ENCODE measurements at places on chromosomes 1 and 21.

- no peak for DNase-seq
Measured at GRCh38 chr1:6959491-6959890, 174.2 kb downstream of the CAMTA1 start.

DNA sequence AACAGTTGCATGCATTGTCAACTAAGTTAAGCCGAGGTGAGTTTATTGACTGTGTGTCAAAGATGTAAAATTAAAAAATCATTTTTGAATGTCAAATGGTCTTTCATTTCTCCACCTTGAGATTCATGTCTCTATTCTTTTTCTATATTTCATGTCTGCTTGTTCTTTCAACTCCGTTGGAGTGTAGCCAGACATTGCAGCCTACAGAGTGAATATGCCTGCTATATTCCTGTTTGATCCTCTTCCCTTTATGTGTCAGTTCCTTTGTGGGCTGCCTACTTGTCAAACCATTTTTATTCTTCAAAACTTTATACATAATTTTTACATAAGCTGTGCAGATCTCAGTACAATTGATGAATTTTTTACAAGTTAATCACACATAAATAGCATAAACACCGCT, 1325.8 kb upstream of the PRMT6 start:
- DNase-seq, result no peak

DNA sequence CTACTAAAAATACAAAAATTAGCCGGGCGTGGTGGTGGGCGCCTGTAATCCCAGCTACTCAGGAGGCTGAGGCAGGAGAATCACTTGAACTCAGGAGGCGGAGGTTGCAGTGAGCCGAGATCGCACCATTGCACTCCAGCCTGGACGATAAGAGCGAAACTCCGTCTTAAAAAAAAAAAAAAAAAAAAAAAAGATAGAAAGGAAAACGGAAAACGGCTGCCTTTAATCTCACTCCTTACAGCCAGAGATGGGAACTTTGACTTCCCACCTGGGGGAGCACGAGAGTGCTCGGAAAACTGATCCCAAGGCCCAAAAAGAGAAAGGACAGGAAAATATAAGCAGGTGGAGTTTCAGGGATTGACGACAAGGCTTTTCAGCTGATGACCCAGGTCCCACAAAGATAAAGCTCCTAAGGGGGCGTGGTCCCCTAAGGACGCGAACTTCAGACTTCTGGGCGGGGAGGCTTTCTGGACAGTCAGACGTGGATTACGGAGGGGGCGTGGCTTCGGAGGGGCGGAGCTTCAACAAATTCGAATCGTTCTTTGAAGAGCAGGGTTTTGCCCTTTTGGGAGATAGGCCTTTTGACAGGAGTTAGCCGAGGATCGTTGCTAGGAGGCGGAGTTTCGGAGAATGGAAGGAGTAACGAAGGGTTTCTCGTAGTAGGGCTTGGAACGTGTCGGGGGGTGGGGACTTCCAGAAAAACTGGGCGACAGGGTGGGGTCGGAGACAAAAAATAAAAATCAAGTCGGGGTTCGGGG, 958 bp upstream of the CKS1B start:
- peak; percentile 85 for DNase-seq

DNA sequence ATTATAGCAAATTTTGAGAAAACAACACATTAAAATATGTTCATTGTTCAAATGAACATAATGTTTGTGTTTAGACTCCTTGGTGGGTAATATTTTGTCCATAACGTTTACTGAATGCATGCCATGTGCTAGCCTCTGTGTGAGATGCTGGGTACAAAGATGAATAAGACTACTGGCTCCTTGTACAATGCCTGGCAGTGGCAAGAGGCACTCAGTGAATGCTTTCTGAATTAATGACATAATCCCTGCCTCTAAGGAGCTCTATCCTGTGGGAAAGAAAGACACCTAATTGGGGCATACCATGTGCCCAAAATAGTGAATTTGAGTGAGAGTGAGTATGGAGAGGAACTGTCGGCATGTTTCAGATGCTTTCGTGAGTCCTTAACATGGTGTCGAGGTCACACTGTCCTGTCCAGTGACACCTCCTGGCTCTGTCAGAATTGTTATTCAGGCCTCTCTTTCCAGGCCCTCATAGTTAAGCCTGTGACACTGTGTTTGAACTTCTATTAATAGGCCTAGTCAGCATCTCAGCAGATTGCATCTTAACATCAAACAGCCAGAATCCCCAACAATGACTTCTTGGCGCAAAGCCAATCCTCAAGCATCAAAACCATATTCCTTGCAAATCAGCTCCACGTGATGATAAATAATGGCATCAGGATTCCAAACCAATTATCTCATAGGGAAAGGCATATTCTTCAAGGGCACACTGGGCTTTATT, 32.8 kb upstream of the S1PR1 start:
- DNase-seq, result no peak

DNA sequence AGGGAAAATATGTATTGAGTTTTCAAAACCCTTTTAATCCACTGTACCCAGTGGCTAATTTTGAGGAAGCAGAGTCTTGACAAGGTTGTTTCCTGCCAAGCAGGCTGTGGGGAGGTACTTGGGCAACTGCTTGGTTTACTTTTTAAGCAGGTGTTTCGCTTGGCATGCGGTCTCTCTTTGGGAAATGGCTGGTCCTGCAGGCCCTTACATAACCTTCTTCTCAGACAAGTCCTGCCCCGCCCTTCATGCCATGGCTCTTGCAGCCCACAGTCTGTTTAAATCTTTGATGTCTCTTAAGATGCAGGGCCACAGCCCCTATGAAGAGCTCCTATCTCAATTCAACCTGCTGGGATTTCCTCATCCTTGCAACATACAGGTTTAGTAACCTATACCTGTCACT, 36.0 kb upstream of the ABCD3 start:
- DNase-seq, result peak; percentile 7

DNA sequence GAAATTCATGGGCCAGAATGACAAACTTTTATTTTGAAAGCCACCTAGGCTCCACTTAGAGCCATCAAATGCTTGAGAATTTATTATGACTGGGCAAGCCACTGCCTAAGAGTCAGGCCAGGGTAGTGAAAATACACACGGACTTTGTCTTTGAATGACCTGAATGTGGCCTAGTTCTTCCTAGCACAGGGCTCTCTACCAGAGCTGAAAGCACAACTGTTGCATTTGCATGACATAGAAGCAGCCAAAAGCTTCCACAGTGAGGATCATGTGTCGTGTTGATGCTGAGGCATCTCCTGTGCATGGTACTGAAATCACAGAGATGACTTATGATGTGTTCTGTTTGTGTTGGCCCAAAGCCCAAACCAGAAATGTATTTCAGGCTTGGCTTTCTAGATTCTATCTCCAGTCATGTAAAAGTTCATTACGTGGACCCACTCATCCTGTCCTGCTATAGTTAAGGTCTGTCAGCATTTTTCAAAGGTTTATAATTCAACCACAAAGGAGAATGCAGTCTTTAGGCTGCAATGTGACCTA, 164.0 kb upstream of the UBE2U start:
- DNase-seq, result no peak

DNA sequence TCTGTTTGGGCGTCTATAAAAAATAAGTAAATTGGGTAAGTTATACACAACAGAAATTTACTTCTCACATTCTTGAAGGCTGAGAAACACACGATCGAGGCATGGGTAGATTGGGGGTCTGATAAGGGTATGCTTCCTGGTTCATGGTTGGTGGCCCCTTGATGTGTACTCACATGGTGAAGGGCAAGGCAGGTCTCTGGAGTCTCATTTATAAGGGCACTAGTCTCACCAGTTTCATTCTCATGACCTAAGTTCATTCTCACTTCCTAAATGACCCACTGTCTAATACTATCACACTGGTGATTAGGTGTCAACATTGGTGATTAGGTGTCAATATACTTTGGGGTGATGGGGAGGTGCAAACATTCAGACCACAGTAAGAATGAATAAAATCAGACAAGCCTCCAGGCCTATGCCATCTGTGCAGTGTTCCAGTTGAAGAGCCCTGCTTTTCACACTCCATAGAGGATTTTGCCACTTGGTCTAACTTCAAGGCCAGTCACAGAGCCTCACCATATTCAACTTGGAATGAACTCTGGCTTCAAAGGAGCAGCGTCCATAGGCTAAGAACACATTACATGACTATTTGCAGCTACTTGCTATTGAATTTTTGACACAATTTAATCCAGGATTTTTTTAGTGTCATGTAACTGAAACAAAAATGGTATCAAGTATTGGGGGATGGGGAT, 2.5 kb upstream of the GBP4 start:
- no peak for DNase-seq

DNA sequence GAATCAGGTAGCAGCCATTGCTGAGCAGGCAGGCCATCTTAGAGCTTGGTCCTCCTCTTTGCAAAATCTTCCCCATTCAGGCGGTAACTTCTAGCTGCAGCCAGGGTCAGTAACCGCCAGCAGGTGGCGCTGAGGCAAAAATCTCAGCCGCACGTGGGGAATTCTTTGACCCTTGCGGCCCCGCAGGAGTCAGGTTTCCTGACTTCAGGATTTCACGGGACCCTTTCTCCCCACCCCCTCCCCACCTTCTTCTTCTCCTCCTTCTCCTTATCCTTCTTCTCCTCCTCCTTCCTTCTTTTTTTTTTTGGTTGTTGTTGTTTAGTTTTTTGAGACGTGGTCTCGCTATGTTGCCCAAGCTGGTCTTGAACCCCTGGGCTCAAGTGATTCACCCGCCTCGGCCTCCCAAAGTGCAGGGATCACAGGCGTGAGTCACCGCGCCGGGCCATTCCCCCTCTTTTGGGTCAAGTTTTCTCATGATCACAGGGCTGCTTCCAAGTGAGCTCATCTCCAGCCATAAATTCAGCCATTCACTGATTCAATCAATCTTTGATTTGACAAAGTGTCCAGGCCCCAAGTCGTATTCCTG, 33.4 kb upstream of the TENT5B start:
- DNase-seq, result peak; percentile 50

GRCh38 chr1:239841631-239842030, 250.1 kb upstream of the FMN2 start:
- DNase-seq, result no peak

DNA sequence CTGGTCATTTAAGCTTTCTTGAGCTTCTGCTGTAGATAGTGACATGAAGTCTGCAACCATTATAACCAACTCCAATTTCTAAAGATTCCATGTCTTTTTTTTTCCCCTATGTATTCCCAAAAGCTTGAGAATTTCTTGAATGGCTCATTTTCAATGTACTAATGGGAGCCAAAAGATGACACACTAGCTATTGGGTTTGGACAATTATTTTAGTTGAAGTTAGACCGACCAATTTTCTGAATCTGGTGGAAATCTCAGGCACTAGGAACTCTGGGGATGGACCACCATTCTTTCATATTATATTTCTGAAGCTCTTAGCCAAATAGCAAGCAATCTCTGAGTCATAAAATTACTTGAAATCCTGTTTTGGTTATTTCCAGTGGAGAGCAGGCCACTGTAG, 617.4 kb upstream of the ADAMTS5 start:
- no peak for DNase-seq

GRCh38 chr1:45443580-45444446, 47.1 kb downstream of the TESK2 start:
- no peak for DNase-seq

DNA sequence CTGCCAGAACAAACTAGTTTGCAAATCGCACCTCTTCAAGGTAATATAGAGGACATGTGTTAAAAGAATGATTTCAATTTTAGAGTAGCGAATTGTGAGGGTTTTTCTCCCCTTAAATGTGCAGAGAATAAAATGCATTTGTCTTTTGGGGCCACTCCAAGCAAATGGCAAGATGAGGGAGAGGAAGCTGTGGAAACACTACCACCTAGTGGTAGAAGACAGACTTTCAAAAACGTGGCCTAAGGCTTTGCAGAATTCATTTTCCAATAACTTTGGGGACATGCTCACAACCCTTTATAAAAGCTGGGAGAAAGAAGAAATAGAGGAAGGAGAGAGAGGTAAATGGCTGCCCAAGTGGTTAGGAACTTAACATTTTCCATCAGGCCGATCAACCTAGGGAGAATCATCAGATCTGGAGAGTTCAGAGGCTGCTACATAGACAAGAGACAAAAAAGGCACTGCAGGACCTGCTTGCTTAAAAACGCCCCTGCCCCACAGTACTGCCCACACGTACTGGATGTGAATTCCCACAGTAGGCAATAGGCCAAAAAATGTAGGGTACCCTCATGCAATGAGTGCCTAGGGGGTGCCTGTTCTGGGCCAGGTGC, 15.7 kb upstream of the RCAN1 start:
- DNase-seq, result peak; percentile 64

DNA sequence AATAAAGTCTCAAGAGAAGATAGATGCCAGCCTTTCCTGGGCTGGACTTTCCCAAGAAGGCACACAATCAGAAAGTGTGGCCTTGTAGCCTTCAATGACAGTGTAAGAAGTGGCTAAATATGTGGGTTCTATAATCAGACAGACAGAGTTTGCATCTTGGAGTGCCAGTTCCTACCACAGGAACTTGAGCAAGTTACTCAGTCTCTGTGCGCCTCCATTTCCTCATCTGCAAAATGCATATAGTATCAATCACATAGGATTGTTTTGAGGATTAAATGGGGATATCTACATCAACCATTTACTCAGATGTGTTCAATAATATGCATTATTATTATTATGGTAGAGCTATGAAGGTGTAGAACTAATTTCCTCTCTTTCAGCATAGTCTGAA, 176.8 kb upstream of the PTBP2 start:
- no peak for DNase-seq

- no peak for DNase-seq
Measured at GRCh38 chr1:223759273-223759672, 46.9 kb downstream of the CAPN2 start.

DNA sequence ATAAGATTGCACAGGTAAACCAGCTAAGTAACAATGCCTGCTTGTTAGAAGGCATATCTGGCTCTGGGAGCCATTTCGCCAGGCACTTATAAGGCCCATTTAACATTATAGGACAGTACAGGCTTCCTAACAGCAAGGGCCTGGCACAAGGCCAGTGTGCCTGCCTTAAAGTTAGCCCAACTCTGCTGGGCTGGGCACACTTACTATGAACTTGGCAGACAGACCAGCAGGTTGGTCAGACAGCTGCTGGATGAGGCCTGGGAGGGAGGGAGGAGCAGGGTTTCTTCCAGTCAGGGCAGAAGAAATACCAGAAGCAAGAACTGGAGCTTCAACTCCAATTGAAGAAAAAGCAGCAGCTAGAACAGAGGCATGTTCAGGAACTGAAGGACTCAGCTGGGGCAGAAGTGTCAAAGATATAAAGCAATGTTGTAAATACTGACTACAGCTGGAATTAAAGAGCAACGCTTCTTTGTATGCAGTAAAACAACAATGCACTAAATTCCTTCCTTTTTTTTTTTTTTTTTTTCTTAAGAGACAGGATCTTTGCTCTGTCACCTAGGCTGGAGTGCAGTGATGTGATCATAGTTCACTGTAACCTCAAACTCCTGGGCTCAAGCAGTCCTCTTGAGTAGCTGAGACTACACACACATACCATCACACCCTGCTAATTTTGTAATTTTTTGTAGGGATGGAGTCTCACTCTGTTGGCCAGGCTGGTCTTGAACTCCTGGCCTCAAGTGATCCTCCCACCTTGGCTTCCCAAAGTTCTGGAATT, 4.9 kb downstream of the CACHD1 start:
- no peak for DNase-seq

DNA sequence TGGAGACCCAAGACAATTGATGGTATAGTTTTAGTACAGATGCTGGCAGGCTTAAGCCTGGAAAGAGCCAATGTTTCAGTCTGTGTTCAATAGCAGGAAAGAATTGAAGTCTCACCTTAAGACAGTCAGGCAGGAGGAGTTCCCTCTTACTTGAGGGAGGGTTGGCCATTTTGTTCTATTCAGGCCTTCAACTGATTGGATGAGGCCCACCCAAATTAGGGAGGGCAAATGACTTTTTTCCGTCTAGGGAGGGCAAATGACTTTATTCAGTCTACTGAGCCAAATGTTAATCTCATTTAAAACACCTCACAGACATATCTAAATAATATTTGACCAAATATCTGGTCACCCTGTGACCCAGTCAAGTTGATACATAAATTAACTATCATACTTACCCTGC, 31.4 kb upstream of the ELAVL4 start:
- no peak for DNase-seq

GRCh38 chr1:165666152-165666825, 32.1 kb downstream of the ALDH9A1 start:
- DNase-seq, result no peak
